ENCODE measurements at places on chromosomes 12 and 14.

GRCh38 chr12:121184425-121184824 lies 25.5 kb upstream of the P2RX4 start:
- DNase-seq: peak; percentile 94

GRCh38 chr12:110858848-110859247 lies 12.1 kb downstream of the CCDC63 start:
- DNase-seq: no peak

DNA sequence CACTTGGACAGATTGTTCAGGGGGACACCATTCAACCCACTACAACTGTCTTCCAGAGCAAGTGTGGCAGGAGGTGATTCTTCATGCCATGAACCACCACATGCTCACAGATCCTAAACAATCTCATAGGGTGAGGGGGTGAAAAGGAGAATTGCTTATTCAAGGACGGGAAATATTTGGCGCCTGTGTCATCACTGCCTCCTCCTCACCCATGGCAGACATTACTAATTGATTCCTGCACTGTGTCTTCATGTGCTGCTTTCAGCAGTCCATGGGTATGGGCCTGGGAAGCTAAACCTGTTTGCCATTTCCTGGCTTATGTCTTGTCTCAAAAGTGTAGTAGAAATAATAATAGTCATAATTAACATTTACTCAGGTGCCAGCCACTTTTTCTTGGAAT lies 31.3 kb downstream of the MMAB start:
- DNase-seq: no peak

- DNase-seq: no peak
Observed at GRCh38 chr14:53147208-53147607, 5.9 kb downstream of the DDHD1 start.

DNA sequence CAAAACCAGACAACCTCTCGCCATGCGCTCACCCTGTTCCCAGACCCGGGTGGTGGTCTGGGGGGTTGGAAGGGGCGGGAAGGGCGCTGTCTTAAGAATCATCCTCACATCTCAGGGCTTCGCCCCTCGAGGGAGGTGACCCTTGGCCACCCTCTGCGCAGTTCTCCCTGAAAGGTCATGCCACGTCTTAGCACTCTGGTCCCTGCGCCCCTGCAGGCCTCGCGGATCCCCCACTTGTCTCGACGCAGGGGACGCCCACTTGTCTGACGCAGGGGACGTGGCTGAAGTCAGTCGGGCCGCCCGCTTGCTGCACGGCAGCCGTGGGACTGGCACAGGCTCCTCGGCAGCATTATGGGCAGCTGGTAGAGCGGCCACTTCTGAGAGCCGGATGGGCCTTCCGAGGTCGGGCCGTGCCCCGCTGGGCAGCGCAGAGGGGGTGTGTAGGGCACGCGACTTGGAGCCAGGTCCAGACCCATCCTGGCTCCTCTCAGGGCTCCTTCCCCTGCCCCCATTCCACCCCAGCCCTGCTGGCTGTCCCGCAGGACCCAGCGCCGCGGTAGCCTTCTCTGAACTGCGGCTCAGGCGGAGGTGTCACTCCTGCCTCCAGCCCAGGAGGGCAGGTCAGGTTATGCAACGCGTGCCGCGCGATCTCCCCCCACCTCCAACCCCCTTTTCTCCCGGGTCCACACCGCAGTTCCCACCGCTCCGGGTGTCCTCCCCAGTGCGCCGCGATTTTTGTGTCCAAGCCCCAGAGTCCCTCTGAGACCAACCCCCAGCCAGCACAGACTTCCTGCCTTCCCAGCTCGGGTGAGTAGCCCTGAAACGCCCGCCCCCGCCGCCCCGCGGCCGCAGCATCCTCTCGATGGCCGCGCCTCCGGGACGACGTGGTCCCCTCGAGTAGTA lies 40.9 kb upstream of the CAPRIN2 start:
- DNase-seq: peak; percentile 52

GRCh38 chr14:104549536-104550339 lies 29.8 kb upstream of the C14orf180 start:
- DNase-seq: no peak

- no peak for DNase-seq
Observed at GRCh38 chr12:117662220-117662619, 300.8 kb upstream of the NOS1 start.

DNA sequence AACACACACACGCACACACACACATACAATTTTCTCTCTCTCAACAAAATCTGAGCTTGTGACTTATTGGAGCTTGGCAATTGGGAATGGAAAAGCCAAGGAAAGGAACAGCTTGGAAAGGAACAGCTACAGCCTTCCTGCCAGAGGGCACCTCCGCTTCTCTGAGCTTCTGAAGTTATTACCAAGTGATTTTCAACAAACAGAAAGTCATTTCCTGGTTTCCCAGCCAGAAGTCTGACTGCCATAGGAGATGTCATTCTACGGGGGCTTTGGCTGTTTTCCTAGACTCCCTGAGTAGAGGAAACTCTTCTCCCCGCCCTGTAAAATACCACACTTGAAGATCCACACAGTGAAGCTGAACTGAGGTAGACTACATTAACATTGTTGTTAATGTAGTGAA lies 198.3 kb downstream of the CFAP54 start:
- DNase-seq: no peak

GRCh38 chr14:77649326-77649725 lies 32.9 kb upstream of the SPTLC2 start:
- no peak for DNase-seq

DNA sequence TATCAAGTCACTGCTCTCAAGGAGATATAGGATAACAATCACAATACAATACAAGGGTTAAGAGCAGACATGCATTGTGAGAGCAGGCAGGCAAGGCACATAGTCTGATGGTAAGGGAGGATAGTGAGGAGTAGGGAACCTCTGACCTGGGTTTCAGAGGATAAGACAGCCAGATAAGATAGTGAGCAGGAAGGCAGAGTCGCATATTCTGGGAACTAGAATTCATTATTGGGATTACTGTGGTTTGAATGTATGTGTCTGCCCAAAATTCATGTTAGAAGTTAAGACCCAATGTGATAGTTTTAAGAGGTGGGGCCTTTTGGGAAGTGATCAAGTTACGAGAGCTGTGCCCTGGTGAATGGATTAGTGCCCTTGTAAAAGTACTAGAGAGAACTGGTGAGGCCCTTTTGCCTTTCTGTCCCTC lies 14.4 kb upstream of the ATF1 start:
- DNase-seq: no peak

- no peak for DNase-seq
Observed at GRCh38 chr14:20603813-20604690, 12.9 kb upstream of the RNASE12 start.

DNA sequence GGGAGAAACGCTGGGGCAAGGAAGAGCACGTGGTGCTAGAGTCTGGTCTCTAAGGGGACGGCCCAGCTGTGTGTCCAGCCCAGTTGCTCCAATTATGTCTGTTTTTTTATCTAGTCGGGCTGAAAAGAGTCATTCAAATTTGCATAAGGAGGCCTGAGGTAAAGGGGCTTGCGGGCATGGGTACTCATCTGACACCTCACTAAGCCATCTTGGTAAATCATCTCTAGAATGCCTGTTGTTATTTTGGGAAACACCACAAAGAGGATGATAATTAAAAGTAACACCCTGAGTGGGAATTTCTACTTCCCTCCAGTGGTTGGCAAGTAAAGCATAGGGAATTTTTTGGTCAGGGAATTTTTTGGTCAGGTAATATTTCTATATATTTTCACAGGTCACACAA lies 196.1 kb upstream of the ALG10B start:
- DNase-seq: no peak

- peak; percentile 73 for DNase-seq
Observed at GRCh38 chr14:90397425-90398314, 841 bp downstream of the CALM1 start.

- no peak for DNase-seq
Observed at GRCh38 chr14:68612049-68612448, 180.8 kb downstream of the ZFP36L1 start.
